IMR-90 (cell line): ENCODE measurements at places on chromosomes 1 and 21. TPM values are rescaled to one million over a fixed set of nuclear protein-coding genes. Genes with fewer than 3 reads are reported as not detected.

DNA sequence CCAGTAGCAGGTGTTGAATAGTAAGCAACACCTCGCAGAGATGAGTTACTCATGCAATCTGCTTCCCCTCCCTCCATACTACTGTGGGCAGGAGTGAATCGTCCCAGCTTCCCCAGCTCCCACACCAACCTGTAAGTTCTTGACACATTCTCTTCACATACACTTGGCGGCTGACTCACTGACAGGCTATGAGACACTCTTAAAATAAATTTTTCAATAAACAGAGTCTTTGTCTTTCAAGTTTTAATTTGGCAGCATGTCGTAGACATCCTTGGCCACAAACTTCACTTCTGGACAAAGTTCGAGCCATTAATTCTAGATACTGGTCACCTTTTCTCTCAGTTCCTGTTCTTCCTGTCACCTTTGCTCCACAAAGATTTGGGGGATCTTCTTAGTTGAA lies 290.7 kb downstream of the TM2D1 start:
- peak; percentile 2 for DNase-seq
- H3K27ac ChIP-seq: no peak overlapping the region
- no peaks in the 10 kb centered on the region for H3K4me1 ChIP-seq
- no peak overlapping the region for H3K4me3 ChIP-seq
- H3K36me3 ChIP-seq: no peaks in the 10 kb centered on the region
- H3K27me3 ChIP-seq: peaks cover 1% of the 10 kb centered on the region; the same call in 1 of the 2 replicates

CELA3B gene
- not detected in 2 replicates for total RNA-seq

GRCh38 chr1:92203105-92203504 lies 14.6 kb upstream of the C1orf146 start:
- H3K27ac ChIP-seq: no peak overlapping the region
- no peaks in the 10 kb centered on the region for H3K27me3 ChIP-seq
- no peak overlapping the region for H3K4me3 ChIP-seq
- H3K4me1 ChIP-seq: no peaks in the 10 kb centered on the region
- DNase-seq: no peak
- no peaks in the 10 kb centered on the region for H3K36me3 ChIP-seq

GRCh38 chr21:41627428-41627827 lies 119.5 kb upstream of the TMPRSS2 start:
- no peak overlapping the region for H3K27ac ChIP-seq
- H3K36me3 ChIP-seq: no peaks in the 10 kb centered on the region
- no peaks in the 10 kb centered on the region for H3K4me1 ChIP-seq
- H3K27me3 ChIP-seq: peaks cover 12% of the 10 kb centered on the region
- peak; percentile 47 for DNase-seq

DNA sequence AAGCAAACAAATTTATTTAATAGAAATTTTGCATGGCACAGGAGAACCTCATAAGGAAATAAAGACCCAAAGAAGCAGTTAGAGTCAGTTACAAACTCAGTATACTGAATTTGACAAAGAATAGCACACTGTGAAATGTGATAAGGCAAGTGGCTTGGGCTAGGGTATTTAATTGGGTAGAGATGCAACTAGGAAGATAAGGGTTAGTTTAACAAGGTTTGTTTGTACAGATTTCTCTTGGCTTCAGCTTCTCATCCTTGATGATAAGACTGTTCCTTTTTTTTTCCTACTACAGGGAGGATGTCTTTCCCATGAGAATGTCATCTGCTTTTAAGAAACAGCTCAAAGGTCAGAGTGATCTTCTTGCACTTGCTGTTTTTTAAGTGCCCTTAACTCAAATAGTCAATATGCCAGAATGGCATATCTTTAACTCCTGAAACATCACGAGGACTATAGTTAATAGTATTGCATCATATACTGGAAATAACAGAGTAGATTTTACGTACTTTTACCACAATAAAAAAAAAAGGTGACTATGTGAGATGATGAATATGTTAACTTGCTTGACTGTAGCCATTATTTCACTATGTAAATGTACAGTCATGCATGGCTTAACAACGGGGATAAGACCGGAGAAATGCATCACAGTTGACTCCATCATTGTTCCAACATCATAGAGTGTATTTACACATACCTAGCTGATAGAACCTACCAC lies 9.2 kb upstream of the TRAF3IP3 start:
- H3K4me3 ChIP-seq: no peak overlapping the region
- no peaks in the 10 kb centered on the region for H3K27me3 ChIP-seq
- H3K4me1 ChIP-seq: peaks cover 5% of the 10 kb centered on the region; the same call in 1 of the 2 replicates
- DNase-seq: no peak

- peaks cover 4% of the 10 kb centered on the region; the same call in 1 of the 2 replicates for H3K36me3 ChIP-seq
- no peak overlapping the region for H3K4me3 ChIP-seq
- H3K27ac ChIP-seq: no peak overlapping the region
- no peaks in the 10 kb centered on the region for H3K27me3 ChIP-seq
- DNase-seq: no peak
These were observed 25.1 kb upstream of the GPR88 start for GRCh38 chr1:100512803-100513352.

GRCh38 chr1:174998569-174999215 lies 1.1 kb upstream of the CACYBP start:
- H3K36me3 ChIP-seq: no peaks in the 10 kb centered on the region
- no peaks in the 10 kb centered on the region for H3K27me3 ChIP-seq
- peak overlapping the region; percentile 61 for H3K4me3 ChIP-seq
- peak; percentile 36 for DNase-seq

SMAP2 gene
- total RNA-seq: 30.1 and 33.6 TPM in 2 replicates

GRCh38 chr1:20319456-20320220 lies 29.0 kb downstream of the VWA5B1 start:
- no peak overlapping the region for H3K27ac ChIP-seq
- peaks cover 17% of the 10 kb centered on the region for H3K27me3 ChIP-seq
- H3K4me3 ChIP-seq: no peak overlapping the region
- no peaks in the 10 kb centered on the region for H3K36me3 ChIP-seq
- DNase-seq: no peak

DNA sequence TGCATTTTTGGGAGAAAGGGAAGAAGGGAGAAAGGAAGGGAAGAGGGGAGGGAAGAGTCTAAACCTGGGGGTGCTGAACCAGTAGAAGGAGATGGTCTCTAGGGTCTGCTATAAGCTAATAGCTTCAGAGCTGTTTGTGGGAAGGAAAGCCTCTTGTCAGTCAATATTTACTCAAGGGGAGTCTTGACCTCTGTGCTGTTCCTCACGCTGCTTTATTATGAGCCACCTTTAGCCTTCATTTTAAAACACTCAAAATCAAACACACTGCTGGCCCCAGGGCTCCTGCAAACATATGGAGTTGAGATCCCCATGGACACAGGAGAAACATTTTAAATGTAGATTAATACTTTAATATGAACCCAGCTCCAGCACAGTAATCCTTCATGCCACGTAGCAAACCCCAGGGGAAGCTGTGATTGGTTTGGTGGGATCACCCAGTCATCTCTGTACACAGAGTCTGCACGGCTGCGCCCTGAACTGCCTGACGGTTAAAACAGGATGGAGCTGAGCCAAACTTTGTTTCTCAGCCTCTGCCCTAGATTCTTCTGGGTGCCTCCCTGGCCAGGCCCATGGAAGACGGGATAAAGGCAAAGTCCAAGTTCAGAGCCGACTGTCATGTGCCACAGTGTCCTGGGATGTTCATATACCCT lies 40.2 kb upstream of the VWA5B1 start:
- H3K4me1 ChIP-seq: no peaks in the 10 kb centered on the region
- no peak overlapping the region for H3K4me3 ChIP-seq
- peaks cover 6% of the 10 kb centered on the region for H3K27me3 ChIP-seq
- H3K27ac ChIP-seq: no peak overlapping the region
- DNase-seq: peak; percentile 22
- no peaks in the 10 kb centered on the region for H3K36me3 ChIP-seq

DNA sequence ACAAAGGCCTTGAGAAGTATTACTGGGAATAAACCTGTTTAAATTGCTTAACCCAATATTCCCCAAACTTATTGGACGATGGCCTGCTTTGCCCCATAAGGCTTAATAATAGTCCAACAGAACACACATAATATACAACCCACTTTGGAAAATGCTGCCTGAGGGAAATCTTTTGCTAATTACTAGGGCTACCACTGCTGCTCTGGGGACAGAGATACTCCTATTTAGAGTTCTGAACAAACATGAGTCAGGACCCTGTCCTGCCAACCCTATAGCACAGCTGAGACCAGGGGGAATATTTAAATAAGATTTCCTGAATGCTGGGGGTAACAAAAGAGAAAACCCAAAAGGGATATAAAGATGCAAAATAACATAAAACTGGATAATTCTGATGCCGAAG lies 139.1 kb downstream of the BRINP2 start:
- no peak overlapping the region for H3K4me3 ChIP-seq
- H3K27ac ChIP-seq: no peak overlapping the region
- H3K27me3 ChIP-seq: no peaks in the 10 kb centered on the region; the same call in 1 of the 2 replicates
- H3K36me3 ChIP-seq: no peaks in the 10 kb centered on the region
- DNase-seq: no peak

DNA sequence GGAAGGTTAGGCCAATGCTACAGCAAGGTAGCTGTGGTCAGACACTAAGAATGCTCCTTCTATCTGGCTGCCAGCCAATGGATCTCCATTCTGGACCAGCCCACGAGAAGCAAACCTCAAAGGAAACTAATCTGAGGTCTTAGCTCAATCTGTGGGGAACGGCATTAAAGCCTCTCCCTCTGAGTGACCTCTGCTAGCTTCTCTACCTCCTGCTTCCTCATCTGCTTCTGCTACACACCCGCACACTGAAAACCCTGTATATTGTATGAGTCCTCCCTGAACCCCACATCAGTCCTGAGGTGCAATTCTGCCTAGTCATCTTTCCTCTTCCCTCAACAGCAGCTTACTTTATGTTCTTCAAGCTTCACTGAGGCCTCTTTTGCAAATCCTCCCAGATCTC lies 6.9 kb upstream of the GALE start:
- H3K27ac ChIP-seq: no peak overlapping the region
- DNase-seq: no peak
- no peaks in the 10 kb centered on the region for H3K4me1 ChIP-seq
- H3K27me3 ChIP-seq: no peaks in the 10 kb centered on the region
- H3K4me3 ChIP-seq: no peak overlapping the region

DNA sequence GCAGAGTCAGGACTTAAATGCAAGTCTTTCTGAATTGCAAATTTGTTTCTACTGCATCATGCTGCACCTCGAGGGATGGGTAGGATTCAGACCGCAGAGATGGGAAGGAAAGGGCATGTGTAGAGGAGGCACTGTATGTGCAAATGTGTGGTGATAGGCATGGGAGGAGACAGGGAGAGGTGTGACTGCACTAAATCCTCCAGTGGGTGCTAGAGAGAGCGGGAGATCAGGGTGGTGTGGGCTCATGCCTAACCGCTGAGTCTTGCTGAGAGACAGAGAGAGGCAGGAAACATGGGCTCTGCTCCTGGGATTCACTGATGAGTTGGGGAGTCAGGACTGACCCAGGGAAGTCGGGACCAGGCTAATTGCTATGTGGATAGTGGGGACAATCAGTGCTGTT lies 61.1 kb downstream of the PTPRU start:
- H3K27ac ChIP-seq: no peak overlapping the region
- no peaks in the 10 kb centered on the region for H3K4me1 ChIP-seq
- no peaks in the 10 kb centered on the region for H3K27me3 ChIP-seq
- DNase-seq: peak; percentile 13
- no peaks in the 10 kb centered on the region for H3K36me3 ChIP-seq
- no peak overlapping the region for H3K4me3 ChIP-seq

DNA sequence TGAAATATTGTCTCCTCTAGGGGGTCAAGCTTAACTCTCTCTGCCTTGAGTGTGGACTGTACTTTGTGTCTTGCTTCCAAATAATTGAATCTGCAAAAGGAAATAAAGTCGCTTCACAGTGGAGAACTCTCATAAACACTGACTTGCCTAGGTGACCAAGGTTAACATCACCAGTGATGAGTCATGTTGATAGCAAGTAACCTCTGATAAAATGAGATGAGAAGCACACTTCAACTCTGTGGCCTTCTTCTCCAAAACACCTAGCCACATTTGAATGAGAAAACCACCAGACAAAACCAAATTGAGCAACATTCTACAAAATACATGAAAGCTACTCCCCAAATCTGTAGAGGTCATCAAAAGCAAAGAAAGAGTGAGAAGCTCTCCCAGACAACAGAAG lies 37.6 kb downstream of the PDE4B start:
- no peak overlapping the region for H3K27ac ChIP-seq
- no peaks in the 10 kb centered on the region for H3K27me3 ChIP-seq
- DNase-seq: peak; percentile 27
- H3K4me3 ChIP-seq: no peak overlapping the region
- peaks cover 3% of the 10 kb centered on the region for H3K4me1 ChIP-seq
- H3K36me3 ChIP-seq: no peaks in the 10 kb centered on the region

DNA sequence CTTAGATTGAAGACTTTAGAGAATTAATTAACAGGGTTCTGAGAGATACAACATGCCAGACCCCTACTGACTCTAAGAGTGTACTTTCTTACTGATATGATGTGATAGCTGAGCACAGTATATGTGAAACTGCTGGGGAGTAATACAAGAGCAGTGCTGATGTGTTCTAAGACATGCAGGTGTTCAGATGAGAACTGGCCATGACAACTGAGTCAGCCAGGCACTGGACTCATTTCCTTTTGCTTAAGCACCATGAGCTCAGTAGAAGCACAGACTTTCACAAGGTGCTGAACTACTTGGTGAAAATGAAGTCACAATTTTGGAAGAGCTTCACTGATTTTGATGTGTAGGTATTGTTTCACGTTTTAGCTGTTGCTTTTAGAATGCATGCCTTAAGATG lies 15.9 kb upstream of the POGZ start:
- no peak overlapping the region for H3K27ac ChIP-seq
- H3K27me3 ChIP-seq: no peaks in the 10 kb centered on the region
- no peaks in the 10 kb centered on the region for H3K36me3 ChIP-seq
- H3K4me3 ChIP-seq: no peak overlapping the region

S100B gene
- total RNA-seq: 0.18 TPM in 1 of 2 replicates, not detected in the other

- H3K36me3 ChIP-seq: peaks cover 55% of the 10 kb centered on the region
- H3K4me3 ChIP-seq: no peak overlapping the region
- no peaks in the 10 kb centered on the region for H3K27me3 ChIP-seq
- H3K4me1 ChIP-seq: peaks cover 5% of the 10 kb centered on the region
- H3K27ac ChIP-seq: no peak overlapping the region
- no peak for DNase-seq
These were observed 45.8 kb downstream of the PKNOX1 start for GRCh38 chr21:43020177-43020576.

- peak; percentile 72 for DNase-seq
- no peak overlapping the region for H3K4me3 ChIP-seq
- H3K27ac ChIP-seq: no peak overlapping the region
- H3K27me3 ChIP-seq: no peaks in the 10 kb centered on the region
- no peaks in the 10 kb centered on the region for H3K4me1 ChIP-seq
These were observed 322.1 kb upstream of the LYPLAL1 start for GRCh38 chr1:218851586-218851985.

DNA sequence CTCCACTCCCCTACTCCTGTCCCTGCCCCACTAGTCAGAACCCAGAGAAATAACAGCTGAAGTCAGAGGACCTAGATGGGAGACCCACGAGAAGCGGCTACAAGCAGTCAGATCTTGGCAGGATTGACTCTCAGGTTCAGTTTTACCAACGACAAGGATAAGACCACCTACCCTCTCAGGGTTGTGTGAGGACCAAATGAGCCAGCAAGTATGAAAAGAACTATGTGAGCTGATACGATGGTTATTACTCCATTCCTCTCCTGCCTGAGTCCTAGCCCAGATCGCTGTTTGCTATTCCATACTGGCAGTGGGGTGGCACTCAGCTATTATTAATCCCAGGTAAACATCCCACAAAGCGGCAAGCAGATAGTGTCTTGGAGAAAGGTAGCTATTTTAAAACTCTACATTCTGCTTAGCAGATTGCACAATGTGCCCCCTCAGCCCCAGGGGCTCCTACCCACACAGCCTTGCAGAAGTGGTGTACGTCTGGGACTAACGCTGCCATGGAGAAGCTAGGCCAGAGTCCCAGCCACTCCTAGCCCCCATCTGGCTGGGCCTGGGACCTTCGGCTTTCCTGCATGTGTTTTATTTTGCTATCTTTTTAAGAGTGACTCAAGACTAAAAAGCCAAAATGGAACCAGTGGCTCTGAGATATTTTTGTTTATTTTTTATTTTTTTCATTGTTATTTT lies 58.9 kb downstream of the CD46 start:
- H3K4me3 ChIP-seq: no peak overlapping the region
- H3K4me1 ChIP-seq: peaks cover 16% of the 10 kb centered on the region
- H3K27me3 ChIP-seq: no peaks in the 10 kb centered on the region
- no peak overlapping the region for H3K27ac ChIP-seq
